Natural killer cell treated with Interleukin-12 subunit alpha and Interleukin-12 subunit beta and Interleukin-15 and Interleukin-18, amount 100 ng/mL, for 72 hours (primary cell): ENCODE measurements at places on chromosomes 1 and 21. TPM values are rescaled to one million over a fixed set of nuclear protein-coding genes. Genes with fewer than 3 reads are reported as not detected.

DNA sequence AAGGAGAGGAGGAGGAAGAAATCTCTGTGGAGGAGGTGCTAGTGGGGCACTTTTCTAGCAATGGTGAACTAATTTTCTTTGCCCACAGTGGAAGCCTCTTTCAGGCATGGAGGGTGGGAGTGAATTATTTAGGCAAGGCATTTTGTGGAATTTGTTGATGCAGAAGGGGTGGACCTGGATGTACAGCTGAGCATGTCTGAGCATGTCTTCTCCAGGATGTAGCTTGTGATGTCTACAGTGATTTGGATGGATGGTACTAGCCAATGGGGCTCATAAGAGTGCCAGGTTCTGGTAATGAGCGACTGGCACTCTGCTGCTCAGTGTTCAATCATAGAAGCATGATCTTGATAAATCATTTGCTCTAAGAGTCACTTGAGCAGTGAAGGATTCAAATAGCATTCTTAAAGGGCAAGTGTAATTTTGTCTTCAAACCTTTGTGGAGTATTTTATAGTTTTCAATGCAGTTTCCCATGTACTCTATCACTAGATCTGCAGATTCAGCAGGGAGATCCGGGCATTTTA, 153.9 kb upstream of the LMO4 start:
- H3K27ac ChIP-seq: no peak overlapping the region
- DNase-seq: no peak
- no peak overlapping the region for H3K4me3 ChIP-seq
- no peaks in the 10 kb centered on the region for H3K36me3 ChIP-seq

- H3K36me3 ChIP-seq: no peaks in the 10 kb centered on the region
- no peak overlapping the region for H3K27ac ChIP-seq
- no peak for DNase-seq
- peaks cover 35% of the 10 kb centered on the region for H3K27me3 ChIP-seq
- no peaks in the 10 kb centered on the region for H3K4me1 ChIP-seq
- no peak overlapping the region for H3K4me3 ChIP-seq
Observed at GRCh38 chr1:26418865-26419349, 8.3 kb downstream of the LIN28A start.

GRCh38 chr1:165235777-165236291, 120.7 kb downstream of the LMX1A start:
- H3K36me3 ChIP-seq: no peaks in the 10 kb centered on the region
- H3K4me1 ChIP-seq: no peaks in the 10 kb centered on the region
- peaks cover 58% of the 10 kb centered on the region for H3K27me3 ChIP-seq
- H3K4me3 ChIP-seq: no peak overlapping the region

DNA sequence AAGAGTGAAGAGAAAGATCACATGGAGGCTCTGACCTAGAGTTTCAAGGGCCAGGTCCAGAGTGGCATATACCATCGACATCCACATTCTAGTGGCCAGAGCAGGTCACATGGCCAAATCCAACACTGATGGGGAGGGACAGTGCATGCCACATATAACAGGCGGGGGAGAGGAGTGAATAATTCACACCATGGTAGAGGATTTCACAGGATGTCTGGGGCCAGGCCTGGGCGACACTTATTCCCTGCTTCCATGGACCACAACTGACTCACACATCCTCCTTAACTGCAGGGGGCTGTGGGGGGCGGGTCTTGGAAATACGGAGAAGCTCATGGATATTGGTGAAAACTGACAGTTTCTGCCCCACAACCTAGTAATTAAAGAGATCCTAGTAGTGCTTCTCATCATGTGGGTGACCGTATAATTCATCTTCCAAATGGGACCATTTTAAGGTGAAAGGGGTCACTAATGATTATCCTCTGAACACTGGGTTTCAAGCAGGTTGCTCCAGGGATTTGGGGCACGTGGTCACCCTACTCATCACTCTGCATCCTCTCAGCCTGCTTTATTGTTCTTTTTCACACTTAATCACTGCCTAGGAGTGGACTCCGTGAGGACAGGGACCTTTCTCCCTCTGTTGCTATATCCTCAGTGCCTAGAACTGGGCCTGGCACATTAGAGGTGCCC, 44.0 kb downstream of the IGSF21 start:
- no peak overlapping the region for H3K4me3 ChIP-seq
- H3K36me3 ChIP-seq: no peaks in the 10 kb centered on the region
- H3K27ac ChIP-seq: no peak overlapping the region
- no peak for DNase-seq
- no peaks in the 10 kb centered on the region for H3K4me1 ChIP-seq

HSD3B1 gene
- total RNA-seq: not detected

- H3K4me1 ChIP-seq: no peaks in the 10 kb centered on the region
- DNase-seq: no peak
- peaks cover 23% of the 10 kb centered on the region for H3K27me3 ChIP-seq
- no peaks in the 10 kb centered on the region for H3K36me3 ChIP-seq
- H3K4me3 ChIP-seq: no peak overlapping the region
Observed at GRCh38 chr1:94862718-94863117, 42.6 kb downstream of the SLC44A3 start.

DNA sequence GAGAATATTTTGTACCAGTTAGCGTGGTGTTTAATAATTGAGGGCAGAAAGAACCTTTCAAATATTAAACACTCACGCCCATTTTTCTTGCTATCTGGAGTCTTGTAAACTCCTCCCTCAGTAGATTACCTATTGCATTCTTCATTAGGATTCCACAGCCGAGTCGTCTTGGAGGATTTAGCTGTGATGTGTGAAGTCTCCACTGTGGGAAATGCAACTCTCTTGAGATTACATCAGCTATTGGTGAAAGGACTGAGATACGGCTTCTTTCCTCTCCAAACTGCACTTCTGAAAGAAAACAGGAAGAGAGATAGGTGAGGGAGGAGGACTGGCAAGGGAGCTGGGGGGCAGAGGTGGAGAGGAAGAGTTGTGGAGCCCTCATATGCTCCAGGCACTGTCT, 36.1 kb downstream of the ACTA1 start:
- H3K4me3 ChIP-seq: no peak overlapping the region
- peaks cover 35% of the 10 kb centered on the region for H3K27me3 ChIP-seq
- H3K4me1 ChIP-seq: no peaks in the 10 kb centered on the region
- H3K27ac ChIP-seq: no peak overlapping the region
- no peak for DNase-seq

NBPF8 gene
- total RNA-seq: 49.8 TPM

- no peaks in the 10 kb centered on the region for H3K4me1 ChIP-seq
- peaks cover 22% of the 10 kb centered on the region for H3K27me3 ChIP-seq
- H3K27ac ChIP-seq: no peak overlapping the region
Observed at GRCh38 chr1:18324246-18324645, 156.5 kb upstream of the KLHDC7A start.

- DNase-seq: no peak
- H3K27me3 ChIP-seq: no peaks in the 10 kb centered on the region
- H3K4me1 ChIP-seq: no peaks in the 10 kb centered on the region
- H3K36me3 ChIP-seq: no peaks in the 10 kb centered on the region
- no peak overlapping the region for H3K4me3 ChIP-seq
Observed at GRCh38 chr1:16180291-16180824, 24.5 kb upstream of the EPHA2 start.
